ENCODE measurements at places on chromosomes 2 and 18. TPM values are rescaled to one million over a fixed set of nuclear protein-coding genes. Genes with fewer than 3 reads are reported as not detected.

FEZ2 gene
- total RNA-seq, result 88.4 TPM

DNA sequence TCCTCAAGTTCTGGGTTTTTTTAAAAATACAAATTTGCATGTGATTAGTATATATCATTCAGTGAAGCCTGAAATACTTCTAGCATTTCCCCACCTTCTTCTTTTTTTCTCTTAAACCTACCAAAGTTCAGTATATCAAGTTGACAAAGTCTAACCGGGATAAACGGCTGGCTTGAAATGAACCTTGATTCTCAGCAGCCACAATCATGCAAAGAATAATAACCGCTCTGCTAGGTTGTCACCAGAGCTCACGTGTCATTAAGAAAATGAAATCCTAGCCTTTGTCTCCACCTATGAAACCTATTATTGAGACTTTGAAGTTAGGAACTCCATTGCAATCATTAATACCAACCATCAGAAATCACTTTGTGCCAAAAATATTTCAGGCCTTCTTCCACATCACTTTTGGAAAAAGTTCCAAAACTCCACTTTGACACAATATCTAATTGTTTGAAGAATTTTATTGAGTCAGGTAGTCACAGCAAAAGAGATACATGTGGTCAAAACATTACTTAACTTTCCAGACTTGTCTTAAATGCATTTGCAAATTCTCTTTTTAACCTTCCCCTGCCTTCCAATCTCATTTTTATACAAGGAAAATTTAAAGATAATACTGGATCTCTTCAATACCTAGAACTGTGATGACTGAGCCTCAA lies 285.6 kb upstream of the ACVR2A start:
- no peak for DNase-seq

DNA sequence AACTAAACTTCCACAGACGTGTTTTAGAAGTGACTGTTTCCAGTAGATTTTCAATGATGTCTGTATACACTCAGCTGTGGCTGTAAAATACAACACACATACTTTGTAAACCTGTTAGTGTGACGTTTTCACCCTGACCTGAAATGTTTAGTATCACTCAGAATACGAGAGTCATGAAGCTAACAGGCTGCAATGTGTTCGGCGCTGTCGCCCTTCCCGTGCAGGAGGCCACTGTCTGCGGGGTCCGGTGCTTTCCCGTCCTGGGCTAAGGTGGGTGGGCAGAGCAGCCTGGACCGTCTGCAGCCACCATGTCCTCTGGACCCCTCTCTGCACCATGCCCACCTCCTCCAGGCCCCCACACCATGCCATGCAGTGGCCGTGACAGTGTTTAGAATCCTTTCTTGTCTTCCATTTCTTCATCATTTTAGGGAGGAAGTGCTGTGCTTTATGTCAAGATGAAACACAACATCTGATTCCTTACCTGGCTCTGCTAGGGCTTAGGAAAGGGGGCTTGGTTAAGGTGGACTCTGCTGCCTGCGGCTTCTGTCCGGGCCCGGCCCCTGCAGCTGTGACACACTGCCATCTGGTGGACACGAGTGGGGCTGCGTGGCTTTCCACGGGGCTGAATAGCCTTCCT lies 53.8 kb upstream of the RBM44 start:
- no peak for DNase-seq

DNA sequence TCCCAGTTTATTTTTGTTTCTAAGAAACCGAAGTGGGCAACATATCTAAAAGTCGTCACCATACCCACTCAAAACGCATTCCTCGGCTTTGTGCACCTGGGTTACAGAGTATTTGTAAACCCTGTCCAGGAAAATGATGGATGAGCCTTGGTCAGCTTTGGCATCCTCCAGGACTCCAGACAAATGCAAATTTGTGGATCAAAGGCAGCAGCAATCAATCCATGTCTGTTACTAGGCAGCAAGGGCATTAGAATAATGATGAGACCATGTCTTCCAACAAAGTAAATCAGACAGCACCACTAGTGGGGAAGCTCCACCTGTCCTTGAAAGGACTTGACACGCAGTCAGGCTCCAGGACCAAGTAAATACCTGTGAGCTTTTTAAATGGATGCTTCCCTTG lies 672.6 kb upstream of the GYPC start:
- no peak for DNase-seq

GRCh38 chr2:118119761-118120400 lies 31.6 kb downstream of the INSIG2 start:
- no peak for DNase-seq

DNA sequence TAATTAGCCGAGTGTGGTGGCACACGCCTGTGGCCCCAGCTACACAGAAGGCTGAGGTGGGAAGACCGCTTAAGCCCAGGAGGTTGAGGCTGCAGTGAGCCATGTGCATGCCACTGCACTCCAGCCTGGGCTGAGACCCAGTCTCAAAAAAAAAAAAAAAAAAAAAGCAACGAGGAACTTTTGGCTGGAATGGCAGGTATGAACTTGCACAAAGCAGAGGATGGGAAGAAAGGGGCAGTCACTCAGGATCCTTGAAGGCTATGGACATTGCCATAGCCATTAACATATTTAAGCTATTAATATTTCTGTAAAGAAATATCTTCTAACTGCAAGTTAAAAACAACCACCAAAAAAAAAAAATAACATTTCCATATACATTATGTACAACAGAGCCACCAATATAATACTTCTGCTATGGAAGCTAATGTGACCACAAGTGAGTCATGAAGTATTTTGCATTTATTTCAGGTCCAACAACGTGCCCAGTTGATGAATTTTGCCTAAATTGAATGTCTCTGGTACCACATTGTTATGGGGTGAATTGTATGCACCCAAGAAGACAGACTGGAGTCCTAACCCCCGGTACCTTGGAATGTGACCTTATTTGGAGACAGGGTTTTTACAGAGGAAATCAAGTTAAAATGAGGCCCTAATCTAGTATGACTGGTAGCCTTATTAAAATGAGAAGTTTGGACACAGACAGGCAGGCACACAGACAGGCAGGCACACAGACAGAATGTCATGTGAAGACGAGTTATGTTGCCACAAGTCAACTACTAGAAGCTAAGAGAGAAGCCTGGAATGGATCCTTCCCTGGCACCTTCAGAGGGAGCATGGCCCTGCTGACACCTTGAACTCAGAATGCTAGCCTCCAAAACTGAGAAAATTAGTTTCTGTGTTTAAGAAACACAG lies 102.8 kb downstream of the RBMS1 start:
- DNase-seq, result no peak

DNA sequence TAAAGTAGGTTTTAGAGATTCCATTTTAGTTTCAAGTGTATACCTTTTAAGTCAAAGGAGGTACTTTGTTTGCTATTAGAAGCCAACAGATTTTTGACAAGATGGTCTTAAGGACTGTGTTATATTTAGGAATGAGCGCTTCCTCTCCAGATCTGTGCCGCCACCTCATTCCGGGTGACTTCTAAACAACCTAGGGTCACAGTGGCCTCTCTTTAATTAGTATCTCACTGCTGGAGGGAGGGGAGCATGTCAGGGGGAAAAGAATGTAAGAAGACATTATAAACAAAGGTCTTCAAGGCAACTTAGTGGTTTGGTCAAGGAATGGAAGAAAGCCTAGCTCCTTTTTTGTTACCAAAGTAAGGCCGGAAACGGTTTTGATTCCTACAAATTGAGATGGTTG lies 67.0 kb downstream of the RBMS1 start:
- DNase-seq, result no peak
